Kidney epithelial cell (primary cell): ENCODE measurements at places on chromosomes 2 and 18.
A peak's percentile ranks its signal among the peaks of the same experiment; 100 is the strongest.

- no peak for DNase-seq
These were observed 12.5 kb downstream of the MSTN start for GRCh38 chr2:190050001-190050400.

DNA sequence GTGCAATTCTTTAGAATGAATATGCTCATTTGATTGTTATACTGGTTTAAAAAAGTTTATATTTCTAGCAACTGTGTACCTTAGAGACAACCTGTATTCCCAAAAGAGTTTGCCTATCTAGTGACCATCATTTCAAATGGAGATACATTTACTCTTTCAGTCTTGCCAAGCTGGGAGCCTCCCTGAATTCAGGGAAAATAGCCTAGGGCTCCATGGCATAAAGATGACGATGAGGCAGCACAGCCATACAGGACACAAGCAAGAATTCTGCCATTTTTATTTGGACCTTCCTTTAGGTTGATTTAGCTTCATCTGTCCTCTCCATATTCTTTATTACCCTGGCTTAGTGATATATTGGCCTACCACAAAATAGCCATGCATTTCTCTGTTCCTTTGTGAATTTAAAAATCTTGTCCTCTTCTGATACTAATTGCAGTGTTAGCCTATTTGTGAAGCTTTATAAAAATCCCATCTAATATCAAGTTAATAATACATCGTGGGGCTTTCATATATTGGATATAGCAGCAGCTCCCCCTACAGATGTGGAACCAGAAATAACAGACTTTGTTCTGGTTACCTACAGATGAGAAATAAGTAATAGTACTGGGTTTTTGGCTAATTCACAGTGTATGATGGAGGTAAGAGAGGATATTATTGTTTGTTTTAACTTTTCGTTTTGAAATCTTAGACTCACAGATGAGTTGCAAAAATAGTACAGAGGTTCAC, 1661.9 kb upstream of the PIK3C3 start:
- DNase-seq, result no peak

- DNase-seq, result no peak
These were observed 4.0 kb upstream of the ZFP36L2 start for GRCh38 chr2:43230351-43230885.

DNA sequence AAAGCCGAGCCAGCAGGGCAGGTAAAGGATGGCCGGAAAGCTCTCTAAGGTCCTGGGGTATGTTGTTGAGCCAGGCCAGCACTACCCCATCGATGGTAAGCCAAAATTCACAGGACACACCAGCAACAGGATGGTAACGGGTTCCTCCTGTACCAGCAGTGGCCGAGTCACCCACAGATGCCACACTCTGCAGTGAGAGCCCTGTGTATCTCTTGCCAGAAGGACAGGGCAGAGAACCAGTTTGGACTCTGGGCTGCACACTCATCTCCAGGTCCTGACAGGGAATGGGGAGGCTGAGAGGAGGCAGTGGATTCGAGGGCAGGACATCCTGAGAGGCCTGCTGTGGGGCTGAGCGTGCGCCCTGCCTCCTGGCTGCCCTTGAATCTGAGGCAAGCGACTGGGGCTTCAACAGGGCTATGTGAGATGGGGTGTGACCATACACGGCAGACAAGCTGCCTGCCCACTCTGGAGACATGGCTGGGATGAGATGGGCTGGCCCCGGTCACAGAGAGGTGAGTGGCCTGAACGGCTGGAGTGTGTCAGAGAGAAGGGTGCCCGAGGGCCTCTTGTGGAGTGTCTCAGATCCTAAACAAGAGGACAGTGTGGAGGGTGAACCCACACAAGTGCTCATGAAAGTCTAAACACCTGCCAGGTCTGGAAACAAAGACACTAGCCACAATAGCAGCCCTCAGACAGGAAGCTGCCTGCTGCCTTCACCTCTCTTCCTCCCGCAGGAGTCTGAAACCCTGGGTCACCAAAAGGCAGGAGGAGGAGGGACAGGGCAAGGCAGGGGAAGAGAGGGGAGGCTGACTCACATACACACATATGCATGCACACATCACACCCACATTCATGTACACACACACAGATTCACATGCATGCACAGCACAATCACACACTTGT, 182.3 kb downstream of the LOXHD1 start:
- no peak for DNase-seq

- DNase-seq, result no peak
These were observed 151.7 kb downstream of the CTIF start for GRCh38 chr18:48690494-48690893.

- DNase-seq, result no peak
These were observed 129.9 kb downstream of the PRPF40A start for GRCh38 chr2:152587187-152587947.

DNA sequence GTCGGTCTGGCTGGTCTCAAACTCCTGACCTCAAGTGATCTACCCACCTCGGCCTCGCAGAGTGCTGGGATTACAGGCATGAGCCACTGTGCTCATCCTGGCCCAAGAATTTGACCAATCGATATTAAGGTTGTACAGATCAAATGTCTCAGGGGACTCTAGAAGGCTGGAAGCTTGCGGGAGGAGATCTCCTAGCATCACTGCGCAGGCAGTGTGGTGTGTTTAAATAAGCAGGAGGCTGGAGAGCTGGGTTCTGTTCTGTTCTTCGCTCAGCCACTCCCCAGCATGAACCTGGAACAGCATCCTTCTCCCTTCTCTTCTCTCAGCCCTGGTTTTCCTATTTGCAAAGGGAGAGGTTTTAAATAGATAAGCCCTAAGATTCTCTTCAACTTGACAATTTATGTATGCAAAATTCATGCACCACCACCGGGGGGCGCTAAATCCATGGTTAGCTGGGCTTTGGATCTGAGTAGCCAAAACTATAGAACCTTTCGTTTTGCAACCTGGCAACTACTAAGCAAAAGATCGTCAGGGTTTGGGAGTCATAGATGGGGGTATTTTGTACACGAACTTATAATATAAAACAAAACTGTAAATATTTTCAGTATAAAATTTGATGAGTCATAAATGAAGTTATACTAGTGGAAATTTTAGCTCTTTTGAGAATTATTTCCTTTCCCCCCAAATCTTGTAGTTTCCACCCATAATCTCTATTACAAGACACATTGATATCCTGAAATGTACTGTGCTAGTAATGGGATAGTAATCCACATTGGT, 60.6 kb downstream of the SLC16A14 start:
- peak; percentile 10 for DNase-seq

GRCh38 chr2:148650881-148651280, 6.3 kb downstream of the EPC2 start:
- DNase-seq, result no peak

DNA sequence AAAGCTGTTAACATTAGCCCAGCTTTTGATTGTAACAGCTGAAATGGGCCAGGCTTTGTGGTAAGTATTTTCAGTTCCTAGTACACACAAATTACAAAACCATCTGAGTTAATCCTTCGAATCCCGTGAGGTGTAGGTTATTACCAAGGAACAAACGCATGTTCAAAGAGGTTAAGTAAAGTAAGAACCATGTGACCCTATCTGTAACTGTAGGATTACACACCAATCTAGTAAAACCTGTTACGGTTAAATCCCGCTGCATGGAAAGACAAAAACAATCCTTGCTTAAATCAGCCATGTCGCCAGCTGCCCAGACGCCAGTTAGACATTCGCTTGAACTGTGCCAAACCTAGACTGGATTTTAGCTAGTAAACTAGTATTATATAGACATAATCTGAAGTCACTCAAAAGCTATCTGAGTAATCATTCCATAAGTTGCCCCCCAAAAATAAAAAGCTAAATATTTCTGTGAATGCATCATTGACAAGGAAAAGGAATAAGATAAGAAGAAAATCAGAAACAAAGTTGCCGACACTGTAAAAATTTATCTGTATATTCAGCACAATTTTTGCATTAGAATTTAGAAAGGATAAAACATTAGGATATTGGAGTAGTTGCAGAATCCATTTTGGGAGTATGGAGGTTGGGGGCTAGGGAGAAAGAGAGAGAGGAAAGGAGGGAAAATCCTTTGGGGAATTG, 638.0 kb downstream of the CNTNAP5 start:
- DNase-seq, result no peak

- no peak for DNase-seq
These were observed 33.7 kb upstream of the TMEM177 start for GRCh38 chr2:119645173-119645855.

DNA sequence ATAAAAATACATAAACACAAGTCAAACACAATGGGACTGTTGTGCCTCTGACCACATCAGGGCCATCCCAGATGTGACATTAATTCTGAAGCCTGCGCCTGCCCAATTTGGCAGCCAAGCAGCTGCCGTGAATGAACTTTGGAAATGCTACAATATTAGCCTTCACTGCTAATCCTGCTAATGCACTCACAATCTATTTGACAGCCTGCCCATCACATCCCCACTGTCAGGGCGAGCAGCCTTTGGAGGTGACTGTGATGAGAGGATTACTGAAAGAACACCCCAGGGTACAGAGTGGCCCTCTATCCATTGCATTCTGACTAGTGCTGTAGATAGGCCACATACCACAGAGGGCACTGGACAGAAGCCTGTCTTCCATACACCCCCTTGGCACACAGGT, 21.6 kb downstream of the OSR1 start:
- no peak for DNase-seq

GRCh38 chr2:61263830-61264229, 101.8 kb downstream of the C2orf74 start:
- no peak for DNase-seq

- DNase-seq, result no peak
These were observed 16.3 kb downstream of the DYNC2LI1 start for GRCh38 chr2:43790147-43790546.

DNA sequence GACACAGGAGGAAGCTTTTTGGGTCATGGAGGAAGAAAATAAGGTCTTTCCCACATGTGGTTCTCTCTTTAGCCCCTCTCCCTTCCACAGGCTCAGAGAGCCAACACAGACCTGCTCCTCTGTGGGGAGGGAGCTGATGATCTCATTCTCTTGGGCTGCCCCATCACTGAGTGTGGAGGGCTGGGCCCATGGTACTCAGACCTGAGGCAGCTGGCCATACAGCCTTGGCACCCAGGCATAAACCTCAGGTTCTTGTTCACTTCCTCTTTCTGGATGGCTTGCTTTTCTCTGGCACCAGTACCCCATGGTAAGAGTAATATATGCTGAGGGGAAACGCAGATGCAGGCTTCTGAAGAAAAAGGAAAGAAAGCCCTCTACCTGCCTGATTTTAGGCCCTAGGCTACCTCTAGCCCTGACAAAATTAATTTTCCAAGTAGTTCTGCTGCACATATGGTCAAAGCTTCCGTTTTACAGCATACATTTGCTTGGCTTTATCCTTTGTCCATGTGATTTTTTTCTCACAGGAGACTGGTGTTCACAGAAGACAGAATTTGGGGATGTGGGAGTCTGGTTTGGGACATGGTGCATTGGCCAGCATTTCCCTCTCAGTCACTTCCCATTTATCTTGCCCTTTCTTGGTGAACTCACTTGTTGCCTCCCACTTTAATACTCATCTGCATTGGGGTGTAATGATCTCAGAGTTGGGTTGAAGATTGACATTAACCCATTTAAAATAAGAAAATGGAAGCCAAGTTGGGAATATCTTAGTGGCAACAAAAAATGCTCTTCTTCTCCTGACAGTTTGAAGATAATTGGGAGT, 11.1 kb downstream of the DHRS9 start:
- peak; percentile 31 for DNase-seq

GRCh38 chr2:1809726-1810125, 65.4 kb upstream of the PXDN start:
- DNase-seq, result no peak

GRCh38 chr18:77981874-77982273, 732.2 kb downstream of the GALR1 start:
- DNase-seq, result no peak

DNA sequence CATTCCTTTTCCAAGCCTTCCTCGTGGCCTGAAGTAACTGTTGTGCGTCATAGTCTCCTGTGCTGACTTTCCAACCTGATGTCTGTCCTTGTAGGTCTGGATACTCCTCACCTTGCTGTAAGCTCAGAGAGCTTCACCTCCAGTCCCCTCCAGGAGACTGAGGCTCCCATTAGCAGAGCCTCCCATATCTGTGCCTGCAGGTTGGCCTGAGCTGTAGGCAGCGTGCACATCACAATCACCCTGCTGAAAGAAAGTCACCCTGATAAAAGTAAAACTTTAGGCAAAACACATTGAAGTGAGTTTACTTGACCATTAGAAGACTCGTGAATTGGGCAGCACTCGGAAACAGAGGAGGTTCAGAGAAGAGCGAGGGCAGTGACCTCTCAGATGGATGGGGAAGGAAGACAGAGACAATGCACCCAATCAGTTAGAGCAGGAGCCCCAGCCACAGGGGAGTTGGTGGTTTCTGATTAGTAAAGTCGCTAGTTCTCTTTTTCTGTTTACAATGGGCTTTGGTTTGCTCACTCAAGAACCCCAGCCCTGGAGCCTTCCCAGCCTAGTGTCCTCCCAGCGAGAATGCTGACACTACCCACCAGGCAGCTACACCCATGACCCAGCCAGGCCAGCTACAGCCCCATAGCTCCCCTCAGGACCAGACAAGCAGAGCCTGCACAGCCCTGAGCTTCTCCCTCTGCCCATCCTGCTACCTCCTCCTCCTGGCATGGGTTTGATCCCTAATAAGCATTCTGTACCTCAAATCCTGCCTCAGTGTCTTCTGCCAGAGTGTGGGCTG, 12.1 kb upstream of the TPO start:
- DNase-seq, result no peak

DNA sequence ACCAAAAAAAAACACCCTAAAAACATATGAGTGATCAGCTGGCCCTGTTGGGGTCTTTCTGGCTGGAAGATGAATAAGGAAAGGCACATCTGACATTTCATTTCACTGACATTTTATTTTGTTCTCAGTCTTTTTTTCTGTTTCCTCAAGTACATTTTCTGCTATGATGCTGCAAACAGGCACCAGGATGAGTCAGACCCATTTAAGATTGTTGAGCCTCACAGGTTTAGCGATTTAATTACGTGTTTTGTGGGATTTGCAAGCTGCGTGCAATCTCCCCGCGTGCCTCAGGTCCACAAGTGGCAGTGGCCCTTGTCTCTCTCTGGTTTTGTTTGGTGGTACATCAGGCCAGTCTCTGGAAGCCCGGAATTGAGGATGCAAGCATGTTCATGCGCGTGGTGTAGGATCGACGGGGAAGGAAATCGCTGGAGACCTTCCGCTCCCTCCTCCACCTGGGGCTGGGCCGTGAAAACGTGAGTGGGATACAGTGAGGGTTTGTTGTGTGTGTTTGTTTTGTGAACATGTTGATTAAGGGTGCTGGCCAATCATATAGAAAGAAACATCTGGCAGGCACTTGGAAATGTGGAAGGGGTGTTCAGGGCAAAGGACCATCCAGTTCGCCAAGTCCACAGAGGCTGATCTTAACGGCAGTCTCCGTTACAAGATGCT, 120.2 kb upstream of the ZNF516 start:
- DNase-seq, result no peak
